Stimulated activated CD8-positive, alpha-beta memory T cell treated with anti-CD3 and anti-CD28 coated beads, Interleukin-4, amount 100 ng/mL, for 4 hours (primary cell): ENCODE measurements at places on chromosomes 1 and 21.

DNA sequence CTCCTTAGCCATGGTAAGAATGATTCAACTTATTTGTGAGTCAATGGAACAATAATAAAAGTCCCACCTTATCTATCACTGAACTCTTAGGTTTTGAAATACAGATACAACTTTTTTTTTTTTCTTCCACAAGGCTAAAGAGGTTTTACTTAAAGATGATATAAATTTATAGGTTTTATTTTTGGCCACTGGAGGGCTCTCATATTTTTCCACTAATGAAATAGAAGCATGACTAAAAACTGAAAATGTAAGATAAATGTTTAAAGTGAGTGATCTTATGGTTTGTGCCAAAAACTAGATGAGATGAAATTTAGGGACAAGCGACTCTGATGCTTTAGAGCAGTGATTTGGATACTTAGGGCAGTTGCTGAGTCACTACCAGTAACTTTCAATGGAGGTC, 499.0 kb downstream of the NUF2 start:
- no peak for DNase-seq

DNA sequence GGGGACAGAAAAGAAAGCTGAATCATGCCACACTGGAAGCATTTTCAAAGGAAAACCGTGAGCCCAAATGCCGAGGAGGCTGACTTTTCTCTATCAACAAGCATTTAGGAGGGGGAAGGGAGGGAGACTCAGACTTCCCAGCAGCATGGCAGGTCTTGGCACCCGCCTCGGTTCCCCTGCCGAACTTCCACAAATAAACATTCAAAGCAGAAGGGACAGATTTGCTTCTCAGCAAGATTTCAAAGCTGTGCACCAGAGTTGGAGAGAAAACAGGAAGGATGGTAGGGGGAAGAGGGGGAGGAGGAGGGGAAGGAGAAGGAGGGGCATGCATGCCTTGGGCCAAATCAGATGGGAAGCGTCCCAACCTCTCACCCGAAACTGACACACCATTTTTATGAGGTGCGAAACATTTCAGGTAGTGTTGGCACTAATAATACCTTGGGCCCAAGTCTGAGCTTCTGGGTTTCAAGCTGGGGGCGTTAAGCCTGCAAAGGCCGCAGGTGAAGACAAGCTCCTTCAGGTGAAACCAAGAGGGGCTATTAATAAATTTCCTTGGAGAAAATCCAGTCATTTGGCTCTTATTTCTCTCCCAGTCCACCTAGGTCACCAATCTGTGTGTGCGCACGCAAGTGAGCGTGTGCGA, 26.4 kb downstream of the ABCA4 start:
- DNase-seq: no peak

DNA sequence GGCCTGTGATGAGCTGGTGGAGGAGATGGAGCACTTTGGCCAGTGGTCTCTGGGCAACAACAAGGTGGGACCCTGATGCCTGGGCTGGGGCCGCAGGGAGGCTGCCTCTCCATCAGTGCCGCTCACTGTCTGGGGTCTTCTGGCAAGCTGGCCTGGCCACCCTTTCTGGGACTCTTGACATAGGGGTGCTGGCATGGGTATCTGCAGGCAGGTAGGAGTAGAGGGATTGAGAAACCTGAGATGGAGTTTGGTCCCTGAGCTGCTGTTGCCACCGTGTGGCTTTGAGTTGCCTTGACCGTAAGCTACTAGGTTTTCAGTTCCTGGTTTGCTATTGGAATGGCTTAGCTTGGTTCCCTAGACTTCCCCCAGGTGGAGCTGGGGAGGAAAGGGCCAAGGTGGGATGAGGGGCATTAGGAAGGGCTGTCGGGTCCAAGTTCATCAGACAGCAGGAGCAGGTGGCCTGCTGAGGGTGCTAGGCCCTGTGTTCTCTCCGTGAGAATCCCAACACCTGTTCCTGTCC, 13.2 kb upstream of the MFN2 start:
- DNase-seq: no peak

- DNase-seq: no peak
Observed at GRCh38 chr1:2470290-2471158, 5.6 kb upstream of the PLCH2 start.

DNA sequence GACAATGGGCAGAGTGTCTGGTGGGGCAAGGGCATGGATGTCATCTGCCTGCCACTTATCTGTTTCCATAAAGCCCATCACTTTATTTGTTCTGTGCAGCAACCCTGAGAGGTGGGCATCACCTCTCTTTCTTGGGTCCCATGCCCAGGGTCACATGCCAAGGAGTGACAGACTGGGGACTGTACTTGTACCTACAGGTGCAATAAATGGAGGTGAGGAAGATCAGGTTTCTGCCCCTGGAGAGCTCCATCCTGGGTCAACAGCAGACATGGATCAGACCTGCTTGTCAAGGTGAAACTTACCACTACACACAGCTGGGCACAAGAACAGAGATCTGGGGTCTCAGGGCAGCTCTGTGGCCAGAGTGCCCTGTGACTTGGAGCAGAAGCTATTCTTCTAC, 18.4 kb upstream of the PRDM16 start:
- DNase-seq: no peak

DNA sequence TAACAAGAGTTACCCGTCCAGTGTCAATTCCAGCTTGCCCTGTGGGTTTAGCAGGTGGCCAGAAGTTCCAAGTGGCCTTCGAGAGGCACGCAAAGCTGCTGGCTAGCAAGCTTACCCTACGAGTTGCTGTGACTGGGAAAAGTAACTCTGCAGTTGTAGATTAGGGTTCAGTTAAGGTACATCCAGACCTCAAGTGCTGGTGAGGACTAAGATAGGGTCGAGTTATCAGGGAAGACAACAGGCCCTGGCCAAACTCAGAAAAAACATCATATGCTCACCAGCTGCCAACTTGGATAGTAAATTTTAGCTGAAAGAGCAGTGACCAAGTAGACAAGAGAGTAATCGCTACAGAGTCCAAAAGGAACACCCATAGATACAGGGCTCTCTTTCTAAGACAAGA, 27.7 kb upstream of the LRRC7 start:
- no peak for DNase-seq

- no peak for DNase-seq
Observed at GRCh38 chr21:46297338-46298271, 11.5 kb downstream of the YBEY start.

DNA sequence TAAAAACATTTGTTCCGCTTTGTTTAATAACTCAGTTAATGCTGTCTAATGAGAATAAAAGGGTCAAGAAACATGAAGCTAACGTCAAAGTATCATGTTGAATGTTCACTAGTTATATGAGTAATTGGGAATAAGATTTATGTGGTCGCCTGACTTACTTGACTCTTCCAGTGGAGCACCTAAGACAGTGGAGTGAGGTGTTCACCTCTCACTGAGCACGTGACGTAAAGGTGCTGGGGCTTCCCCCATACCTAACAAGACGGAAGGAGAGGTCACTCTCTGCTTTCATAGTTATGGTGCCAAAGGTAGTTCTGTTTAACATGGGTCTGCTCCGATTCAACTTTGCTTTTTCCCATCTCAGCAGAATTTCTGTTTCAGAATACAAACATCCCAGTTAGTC, 686 bp downstream of the KMO start:
- no peak for DNase-seq

- DNase-seq: no peak
Observed at GRCh38 chr1:23546897-23547584, 12.3 kb downstream of the ID3 start.

DNA sequence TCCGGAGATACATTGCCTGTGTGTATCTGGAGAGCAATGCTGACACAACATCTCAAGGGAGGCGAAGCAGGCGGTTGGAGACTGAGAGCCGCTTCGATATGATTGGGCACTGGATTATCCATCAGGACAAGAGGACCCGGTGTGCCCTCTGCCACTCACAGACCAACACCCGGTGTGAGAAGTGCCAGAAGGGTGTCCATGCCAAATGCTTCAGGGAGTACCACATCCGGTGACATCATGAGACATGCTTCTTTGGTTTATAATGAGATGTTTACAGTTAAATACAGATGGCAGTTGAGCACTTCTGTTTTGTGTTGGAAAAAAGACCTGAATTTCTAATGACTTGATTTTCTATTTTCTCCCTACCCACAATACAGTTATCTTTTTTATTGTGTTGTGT, 12.1 kb downstream of the PGBD2 start:
- DNase-seq: no peak

DNA sequence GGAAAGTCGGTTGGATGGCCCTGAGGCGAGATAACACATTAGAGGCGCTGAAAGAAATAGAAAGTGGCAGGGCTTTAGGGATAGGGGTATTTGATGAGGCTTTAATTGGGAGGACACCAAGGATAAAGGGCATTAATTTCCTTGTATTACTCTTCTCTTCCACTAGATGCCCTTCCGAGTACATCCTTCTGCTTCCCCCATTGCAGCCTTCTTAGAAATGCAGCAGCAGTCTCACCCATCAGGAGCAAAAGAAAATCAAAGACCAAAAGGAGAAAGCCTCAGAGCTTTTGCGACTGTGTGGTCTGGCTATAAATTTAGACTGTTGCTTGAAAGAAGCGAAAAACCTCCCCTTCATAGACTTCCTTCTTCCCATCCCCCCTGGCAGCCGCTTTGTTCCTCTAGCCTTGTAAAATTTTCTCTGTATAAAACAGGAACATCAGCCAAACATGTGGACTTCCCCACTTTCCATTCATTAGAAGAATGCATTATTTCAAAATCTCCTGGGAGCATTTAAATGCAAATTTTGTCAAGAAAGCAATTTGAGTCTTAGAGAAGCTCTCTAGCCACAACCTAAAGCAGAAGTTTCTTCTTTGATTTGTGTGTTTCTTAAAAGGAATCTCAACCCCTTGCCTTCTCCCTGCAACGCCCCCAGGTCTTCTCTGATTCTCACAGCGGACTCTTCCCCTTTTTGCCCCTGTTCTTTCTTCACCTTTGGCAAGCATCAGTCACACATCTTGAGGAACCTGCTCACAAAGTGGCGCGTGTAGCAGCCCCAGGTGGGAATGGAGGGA, 76.6 kb downstream of the NDUFS5 start:
- DNase-seq: no peak

- DNase-seq: no peak
Observed at GRCh38 chr1:81811757-81812371, 11.1 kb downstream of the ADGRL2 start.

GRCh38 chr1:180889325-180889724, 23.4 kb upstream of the KIAA1614 start:
- DNase-seq: no peak

- no peak for DNase-seq
Observed at GRCh38 chr1:201710632-201711597, 118.0 kb upstream of the IPO9 start.

DNA sequence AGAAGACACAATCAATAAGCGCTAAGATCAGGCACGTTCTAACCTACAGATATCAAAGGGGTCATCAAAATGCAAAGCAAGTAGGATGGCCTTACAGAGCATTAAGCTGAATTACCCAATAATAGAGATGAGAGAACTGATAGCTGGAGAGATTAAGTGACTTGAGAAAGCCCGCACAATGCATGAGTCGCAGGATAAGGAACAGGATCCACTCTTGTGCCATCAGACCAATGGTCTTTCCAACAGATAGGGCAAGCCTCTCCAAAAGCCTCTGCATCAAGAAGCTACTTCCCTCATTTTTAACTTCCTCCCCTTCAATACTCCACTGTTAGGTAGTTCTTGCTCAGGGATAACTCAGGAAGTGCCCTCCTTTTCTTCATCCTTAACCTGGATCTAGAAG, 2.6 kb downstream of the CHML start:
- no peak for DNase-seq

DNA sequence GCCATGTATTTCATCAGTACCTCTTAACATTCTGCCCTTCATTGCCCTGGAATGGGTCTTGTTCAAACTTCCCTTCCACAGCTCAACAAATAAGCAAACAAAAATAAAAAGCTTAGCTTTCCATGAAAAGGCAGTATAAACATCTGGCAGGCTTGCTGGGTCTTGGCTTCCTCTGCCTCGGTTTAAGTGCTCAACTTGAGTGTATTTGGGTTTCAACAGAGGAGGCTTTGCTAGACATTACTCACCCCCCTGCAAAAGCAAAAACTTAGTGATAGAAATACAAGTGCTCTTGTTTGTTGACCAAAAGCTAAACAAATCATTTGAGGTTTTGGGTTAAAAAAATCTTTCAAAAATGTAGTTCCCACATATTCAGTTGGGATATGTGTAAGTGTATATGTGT, 518.5 kb downstream of the PLPP3 start:
- no peak for DNase-seq

GRCh38 chr21:31363720-31364119, 19.7 kb upstream of the TIAM1 start:
- DNase-seq: no peak

DNA sequence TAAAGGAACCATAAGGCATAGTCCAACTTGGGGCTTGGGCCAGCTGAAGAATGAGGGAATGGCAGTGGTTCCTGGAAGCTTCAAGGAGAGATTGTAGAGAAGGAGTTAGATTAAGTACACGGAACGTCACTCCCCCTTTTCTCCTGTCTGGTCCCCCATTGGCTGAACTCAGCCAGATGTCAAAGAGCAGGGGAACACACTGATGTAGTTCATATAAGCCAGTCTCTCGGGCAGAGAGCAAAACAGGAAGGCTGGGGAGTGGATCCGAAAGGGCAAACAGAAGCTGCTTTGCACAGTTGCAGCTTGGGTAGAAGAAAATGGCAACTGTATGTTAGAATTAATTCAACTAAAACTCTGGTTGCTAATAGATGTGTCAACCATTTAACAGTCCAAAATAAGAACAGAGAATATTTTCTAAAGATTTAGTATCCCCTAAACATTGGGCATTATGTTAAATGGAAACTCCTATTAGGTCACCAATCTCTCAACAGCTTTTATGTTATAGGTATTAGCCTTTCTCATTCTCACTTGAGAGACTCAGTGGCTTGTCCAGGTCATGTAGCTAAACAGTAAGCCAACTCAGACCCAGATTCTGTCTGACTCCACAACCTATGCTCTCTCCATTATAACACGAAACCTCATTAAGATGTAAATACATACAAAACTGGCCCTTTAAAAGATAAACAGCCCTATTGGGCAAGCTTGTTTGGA, 600.7 kb upstream of the USP24 start:
- DNase-seq: no peak

- DNase-seq: no peak
Observed at GRCh38 chr1:22347854-22348760, 103.5 kb upstream of the ZBTB40 start.

GRCh38 chr1:53733447-53733931, 5.5 kb downstream of the GLIS1 start:
- no peak for DNase-seq

DNA sequence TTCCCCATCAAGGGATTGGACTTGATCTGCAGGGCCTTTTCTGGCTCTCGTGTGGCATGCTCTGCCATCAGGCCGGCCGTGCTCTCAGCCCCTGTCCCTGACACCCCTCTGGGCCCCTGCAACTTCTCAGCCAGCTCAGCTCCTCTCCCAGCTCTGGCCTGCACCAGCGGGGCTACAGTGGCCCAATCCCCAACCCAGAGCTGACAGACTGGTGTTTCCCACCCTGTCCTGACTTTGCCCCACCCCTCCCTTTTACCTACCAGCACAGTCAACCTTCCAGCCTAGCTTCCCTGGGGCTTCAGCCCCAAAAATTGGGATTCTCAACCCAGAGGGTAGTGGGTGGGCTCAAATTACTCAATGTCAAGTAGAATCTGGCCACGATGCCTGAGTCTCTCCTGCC, 149.3 kb downstream of the SYF2 start:
- DNase-seq: no peak

- no peak for DNase-seq
Observed at GRCh38 chr1:248155927-248156326, 11.0 kb downstream of the OR2M5 start.
